ENCODE measurements at places on chromosomes 3 and 15. TPM values are rescaled to one million over a fixed set of nuclear protein-coding genes. Genes with fewer than 3 reads are reported as not detected.

GRCh38 chr3:23950293-23950692 lies 5.2 kb downstream of the NR1D2 start:
- DNase-seq, result peak; percentile 45

GRCh38 chr3:108091498-108092250 lies 843 bp upstream of the CD47 start:
- no peak for DNase-seq

DNA sequence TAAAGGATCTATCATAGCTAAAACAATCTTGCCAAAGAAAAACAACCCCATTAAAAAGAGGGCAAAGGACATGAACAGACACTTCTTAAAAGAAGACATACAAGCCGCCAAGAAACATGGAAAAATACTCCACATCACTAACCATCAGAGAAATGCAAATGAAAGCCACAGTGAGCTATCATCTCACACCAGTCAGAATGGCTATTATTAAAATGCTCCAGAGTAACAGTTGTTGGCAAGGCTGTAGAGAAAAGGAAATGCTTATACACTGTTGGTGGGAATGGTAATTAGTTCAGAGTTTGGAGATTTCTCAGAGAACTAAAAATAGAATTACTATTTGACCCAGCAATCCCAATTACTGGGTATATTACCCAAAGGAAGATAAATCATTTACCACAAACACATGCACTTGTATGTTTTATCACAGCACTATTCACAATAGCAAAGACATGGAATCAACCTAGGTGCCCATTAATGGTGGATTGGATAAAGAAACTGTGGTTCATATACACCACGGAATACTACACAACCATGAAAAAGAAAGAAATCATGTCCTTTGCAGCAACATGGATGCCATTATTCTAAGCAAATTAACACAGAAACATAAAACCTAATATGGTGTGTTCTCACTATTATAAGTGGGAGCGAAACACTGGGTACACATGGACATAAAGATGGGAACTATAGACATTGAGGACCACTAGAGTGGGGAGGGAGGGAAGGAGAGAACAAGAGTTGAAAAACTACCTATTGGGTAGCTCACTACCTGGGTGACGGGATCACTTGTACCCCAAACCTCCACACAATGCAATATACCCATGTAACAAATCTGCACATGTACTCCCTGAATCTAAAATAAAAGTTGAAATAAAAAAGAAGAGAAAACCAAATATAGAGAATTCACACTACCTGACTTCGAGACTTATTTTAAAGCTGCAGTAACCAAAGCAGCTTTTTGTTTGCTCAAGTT lies 32.6 kb downstream of the ITGA11 start:
- no peak for DNase-seq

- no peak for DNase-seq
Measured at GRCh38 chr3:54342676-54343075, 220.3 kb downstream of the CACNA2D3 start.

DNA sequence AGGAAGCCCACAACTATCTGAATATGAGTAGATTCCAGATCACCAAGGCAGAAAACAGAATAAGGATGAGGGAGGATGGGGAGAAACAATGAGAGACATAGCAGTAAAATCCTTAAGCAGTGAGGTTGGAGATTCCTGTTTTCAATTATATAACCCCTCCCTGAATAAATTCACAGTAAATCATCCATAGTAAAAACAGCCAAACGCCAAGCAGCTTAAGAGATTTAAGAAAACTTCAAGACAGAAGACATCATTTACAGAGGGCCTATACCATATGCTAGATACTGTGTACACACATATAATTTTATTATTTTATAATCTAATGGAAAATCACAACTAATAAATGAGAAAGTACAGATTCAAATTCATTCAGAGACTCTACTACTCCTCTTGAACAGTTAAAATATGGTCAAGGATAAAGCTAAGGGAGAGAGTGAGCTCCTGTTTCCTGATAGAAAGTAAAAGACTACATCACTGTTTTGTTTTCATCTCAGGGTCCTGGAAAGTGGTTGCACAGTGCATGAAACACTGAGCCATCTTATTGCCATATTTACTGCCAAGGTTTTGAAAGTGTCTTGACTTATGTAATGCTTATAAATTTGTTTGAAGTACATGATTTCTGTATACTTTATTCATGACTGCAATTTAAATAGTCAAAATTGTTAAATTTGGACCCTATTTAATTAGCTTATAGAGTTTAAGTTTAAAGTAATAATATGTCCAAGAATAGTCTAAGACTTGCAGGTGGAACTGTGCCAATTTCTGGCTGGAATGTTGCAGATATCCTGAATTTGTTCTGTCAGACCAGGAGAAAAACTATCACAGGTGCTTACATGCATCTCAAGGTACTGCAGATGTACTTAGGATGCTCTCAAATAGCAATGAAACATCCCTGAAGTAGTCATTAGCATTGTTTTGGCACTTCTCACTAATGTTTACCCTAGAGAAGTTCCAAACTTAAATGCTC lies 141.4 kb downstream of the TBL1XR1 start:
- DNase-seq, result no peak

DNA sequence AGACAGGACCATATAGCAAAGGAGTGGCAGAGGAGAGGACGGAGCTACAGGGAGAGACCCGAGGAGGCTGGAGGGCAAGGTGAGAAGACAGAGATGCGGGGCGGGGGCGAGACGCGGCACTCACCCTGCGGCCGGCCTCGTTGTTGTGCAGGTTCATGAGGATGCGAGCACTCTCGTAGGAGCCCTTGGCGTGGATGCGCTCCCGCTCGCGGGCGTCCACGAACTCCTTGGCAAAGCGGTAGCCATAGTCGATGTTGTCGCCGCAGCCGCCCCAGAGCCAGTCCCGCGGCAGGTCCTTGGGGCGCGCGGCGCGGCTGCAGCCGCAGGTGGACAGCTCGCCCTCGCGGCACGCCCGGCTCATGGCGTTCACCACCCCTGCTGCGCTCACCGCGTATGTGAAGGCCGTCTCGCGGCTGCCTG lies 12.9 kb downstream of the WNT5A start:
- no peak for DNase-seq

GRCh38 chr3:99479768-99480167 lies 158.6 kb upstream of the COL8A1 start:
- no peak for DNase-seq

- DNase-seq, result no peak
Measured at GRCh38 chr15:43249699-43250203, 17.0 kb downstream of the TGM5 start.

GRCh38 chr3:170689296-170689829 lies 103.5 kb upstream of the SLC7A14 start:
- DNase-seq, result no peak

DNA sequence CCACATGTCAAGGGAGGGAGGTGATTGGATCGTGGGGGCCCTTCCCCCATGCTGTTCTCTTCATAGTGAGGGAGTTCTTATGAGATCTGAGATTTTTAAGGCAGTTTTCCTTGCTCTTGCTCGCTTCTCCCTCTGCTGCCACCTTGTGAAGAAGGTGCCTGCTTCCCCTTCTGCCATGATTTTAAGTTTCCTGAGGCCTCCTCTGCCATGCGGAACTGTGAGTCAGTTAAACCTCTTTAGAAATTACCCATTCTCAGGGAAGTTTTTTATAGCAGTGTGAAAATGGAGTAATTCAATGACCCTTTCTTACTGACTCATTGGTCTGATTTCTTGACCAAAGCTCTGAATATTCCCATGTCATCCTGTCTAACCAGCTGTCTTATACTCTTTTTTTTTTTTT lies 484.4 kb upstream of the TPRG1 start:
- DNase-seq, result no peak

- DNase-seq, result no peak
Measured at GRCh38 chr3:52490939-52491526, 4.1 kb upstream of the STAB1 start.

Gene TP63
- total RNA-seq, result 1.2 TPM

Gene CCR2
- 0.34 TPM for total RNA-seq

Gene LCTL
- total RNA-seq, result not detected

Gene NTRK3
- total RNA-seq, result not detected

Gene MNS1
- not detected for total RNA-seq

Gene GOLGA8B
- total RNA-seq, result 77.1 TPM

Gene CD276
- total RNA-seq, result not detected
